ENCODE measurements at places on chromosomes 2 and 18.

DNA sequence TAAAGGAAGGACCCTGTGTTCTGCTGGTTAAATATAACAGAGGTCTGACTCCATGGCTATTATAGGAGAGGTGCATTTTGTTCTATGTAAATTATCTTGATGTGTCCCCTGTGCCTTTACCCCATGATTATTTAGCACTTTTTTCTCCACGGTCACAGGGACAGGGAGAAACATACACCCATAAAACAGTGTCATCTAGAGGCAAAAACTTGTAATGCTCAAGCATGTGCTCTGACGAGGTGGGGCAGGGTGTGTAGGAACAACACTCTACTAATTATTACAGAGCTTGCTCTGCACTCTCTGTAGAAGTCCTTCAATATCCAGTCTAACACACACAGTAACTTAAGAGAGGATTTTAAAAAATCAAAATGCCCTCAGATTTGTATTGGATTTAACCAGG, 187.9 kb downstream of the NEDD4L start:
- no peak for DNase-seq

DNA sequence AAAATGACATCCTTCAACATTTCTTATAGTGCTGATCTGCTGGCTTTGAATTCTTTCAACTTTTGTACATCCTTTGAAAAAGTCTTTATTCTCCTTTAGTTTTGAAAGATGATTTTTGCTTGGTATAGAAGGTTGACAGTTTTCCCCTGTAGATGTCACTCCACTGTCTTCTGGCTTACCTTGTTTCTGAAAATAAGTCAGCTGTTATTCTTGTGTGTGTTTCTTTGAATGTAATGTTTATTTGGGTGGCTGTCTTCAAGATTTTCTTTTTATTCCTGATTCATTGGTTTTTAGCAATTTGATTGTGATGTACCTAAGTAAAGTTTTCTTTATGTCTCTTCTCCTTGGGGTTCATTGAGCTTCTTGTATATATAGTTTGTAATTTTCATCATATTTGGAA, 47.6 kb downstream of the ACTR3 start:
- no peak for DNase-seq

- DNase-seq: no peak
Observed at GRCh38 chr18:71958605-71959004, 585.5 kb downstream of the CBLN2 start.

DNA sequence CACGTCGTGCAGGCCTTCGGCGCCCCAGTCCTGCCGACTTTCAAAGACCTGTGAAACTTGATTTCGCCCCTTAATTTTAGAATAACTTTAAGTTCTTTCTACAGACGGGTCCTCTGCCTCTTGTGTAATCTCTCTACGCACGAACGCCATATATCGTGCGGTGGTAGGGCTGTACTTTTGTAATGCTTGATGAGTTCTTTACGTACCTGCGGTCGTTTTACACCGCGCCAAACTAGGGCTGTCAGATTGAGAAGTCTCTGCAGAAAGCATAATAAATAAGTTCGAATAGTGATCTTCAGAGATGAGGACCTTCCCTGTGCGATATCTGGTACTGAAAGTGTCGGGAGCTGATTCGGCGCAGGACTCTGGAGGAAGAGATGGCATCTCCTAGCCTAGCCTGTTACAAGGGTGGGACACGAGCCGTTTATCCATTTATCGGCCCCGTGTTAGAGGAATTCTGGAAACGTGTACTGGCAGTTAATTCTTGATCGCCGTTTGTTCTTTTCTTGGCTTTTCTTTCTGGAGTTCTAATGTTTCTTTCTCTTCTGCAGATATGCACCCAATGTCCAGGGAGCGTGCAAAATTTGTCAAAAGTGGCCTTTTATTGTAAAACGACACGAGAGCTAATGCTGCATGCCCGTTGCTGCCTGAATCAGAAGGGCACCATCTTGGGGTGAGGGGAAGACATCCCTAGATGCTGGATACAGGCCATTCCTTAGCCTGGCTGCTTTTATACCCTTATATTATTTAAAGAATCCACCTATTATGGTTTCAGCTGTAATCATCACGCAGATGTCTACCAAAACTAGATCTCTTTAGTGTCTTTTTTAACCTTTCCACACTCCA, 781 bp upstream of the SLC5A6 start:
- DNase-seq: no peak

GRCh38 chr2:228016402-228016801, 145.0 kb downstream of the DAW1 start:
- DNase-seq: no peak

GRCh38 chr2:47867205-47867604, 39.1 kb downstream of the FBXO11 start:
- DNase-seq: no peak

GRCh38 chr2:222430681-222431080, 6.3 kb downstream of the SGPP2 start:
- DNase-seq: no peak

- DNase-seq: no peak
Observed at GRCh38 chr2:10781746-10782145, 30.8 kb downstream of the PDIA6 start.

DNA sequence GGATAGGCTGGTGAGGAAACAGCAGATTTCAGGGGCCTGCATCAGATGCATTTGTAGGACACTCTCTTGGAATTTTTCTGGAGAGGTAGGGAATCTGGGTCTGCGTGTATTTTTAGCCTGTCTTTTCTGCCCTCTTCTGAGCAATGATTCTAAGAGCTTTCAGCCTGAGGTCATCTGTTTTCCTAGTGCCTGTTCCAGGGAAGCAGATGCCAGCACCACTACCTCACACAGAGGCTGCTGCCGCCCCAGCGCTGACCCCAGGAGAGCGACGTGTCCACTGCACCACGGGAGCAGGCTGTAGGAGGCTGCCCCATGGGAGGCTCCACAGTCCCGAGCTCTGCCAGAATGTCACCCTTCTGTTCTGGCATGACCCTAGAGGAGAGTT, 316.5 kb downstream of the CYP26B1 start:
- no peak for DNase-seq

GRCh38 chr2:238657132-238658053, 190.5 kb upstream of the TWIST2 start:
- DNase-seq: no peak

- no peak for DNase-seq
Observed at GRCh38 chr2:186559848-186560247, 30.0 kb upstream of the ITGAV start.

- DNase-seq: no peak
Observed at GRCh38 chr2:201959626-201960025, 74.0 kb upstream of the FZD7 start.

GRCh38 chr2:11998218-11998617, 251.8 kb downstream of the LPIN1 start:
- DNase-seq: no peak

DNA sequence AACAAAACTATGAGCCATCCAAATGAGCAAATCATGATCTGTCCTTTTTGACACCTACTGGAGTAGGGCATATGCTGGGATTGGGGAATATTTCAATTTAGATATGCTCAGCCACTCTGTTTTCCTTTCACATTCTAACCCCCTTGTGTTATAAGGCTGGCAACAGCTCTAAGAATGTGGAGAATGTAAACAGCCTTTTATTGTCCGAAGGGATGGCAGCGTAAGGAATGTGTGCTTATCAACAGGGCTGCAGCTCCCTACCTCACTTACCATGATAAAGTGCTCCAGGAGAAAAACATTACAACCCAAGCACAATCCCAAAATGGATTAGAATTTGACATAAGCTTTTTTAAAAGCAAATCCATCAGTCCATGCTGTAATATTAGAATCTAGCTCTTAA, 2.2 kb downstream of the NXPH2 start:
- DNase-seq: no peak

- DNase-seq: no peak
Observed at GRCh38 chr18:56661360-56662062, 10.4 kb downstream of the WDR7 start.

DNA sequence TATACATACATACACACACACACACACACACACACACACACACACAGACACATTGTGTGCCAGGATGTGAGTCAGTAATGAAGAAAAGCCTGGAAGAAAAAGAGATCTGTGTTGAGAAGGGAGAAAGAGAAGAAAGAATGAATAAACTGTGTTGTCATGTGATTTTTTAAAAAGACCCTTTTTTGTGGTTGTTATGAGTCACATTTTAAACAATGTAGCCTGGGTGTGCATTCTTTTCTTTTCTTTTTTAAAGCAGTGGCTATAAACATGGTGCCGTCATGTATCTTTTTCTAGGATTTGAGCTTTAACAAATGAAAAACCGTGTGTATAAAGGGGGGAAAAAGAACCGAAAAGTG, 87.2 kb downstream of the NRP2 start:
- no peak for DNase-seq

DNA sequence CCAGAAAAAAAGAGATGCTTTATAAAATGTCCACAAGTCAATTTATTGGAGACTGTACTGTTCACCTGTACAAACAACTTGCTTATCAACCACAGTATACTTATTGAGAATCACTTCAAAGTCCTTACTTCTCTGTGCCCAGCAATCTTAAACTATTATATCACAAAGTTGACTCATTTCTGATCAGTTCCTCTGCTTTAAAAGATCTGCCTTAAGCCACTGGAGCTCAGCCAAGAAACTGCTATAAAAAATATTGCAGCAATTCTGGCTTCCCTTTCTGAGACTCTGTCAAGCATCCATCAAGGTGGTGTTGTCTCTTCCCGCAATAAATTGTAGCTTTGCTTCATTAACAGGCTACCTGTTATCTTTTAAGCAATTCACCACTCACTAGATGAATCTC, 375.2 kb upstream of the SPHKAP start:
- no peak for DNase-seq

- no peak for DNase-seq
Observed at GRCh38 chr2:120368086-120368485, 22.1 kb downstream of the INHBB start.

- DNase-seq: no peak
Observed at GRCh38 chr2:38430597-38431207, 53.6 kb upstream of the ATL2 start.

GRCh38 chr2:15905986-15906491, 34.3 kb upstream of the MYCN start:
- DNase-seq: no peak

DNA sequence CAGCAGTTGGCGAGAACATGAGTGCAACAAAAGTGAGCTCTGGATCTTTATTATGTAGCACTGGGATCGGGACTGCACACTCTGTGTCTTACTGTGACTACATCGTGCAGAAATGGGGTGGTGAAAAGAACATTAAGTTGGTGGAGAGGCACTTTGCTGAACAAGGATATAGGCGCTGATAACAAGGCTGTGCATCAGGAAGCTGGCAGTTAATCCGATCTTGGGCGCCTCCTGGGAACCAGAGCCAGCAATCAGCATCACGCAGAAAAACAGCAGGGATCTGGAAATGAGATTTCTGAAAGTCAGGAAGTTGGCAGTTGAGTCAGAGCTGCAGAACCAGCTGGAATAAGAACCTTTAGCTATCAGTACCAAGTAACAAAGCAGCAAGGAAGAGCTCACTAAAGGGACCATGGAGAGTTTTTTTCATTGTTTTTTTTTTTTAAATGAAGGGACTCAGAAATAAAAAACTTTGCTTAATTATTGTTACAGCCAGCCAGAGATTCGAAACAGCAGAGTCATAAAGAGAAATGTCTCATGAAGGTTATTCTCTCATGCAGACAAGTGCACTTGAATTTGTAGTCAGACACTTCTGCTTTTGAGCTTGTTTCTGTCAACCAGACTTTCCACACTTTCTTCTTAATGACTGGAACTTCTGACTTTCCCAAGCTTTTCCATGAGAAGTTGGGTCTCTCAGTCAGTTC, 22.8 kb upstream of the MYO3B start:
- no peak for DNase-seq

DNA sequence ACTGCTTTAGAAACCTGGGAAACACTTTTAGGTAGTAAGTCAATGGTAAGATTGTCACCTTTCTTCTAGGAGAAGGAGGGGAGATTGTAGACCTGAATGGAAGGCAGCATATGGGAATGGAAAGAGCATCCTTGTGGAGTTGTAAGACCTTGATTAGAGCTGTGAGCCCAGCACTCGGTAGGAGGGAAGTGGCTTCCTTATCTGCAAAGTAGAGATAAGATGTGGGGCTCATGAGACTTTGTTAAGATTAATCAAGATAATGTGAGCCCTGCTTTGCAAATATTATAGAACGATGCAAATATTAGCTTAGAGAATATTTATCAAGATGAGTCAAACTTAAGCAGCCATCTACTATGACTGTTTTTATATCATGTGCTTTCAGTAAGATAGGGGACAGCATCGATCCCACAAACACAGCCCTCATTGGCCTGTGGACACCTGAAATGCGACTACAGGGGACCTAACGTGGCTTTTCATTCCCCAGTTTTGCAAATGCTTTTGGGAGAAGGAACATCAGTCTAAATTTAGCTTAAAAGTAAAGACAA, 243.7 kb downstream of the LTBP1 start:
- DNase-seq: no peak

DNA sequence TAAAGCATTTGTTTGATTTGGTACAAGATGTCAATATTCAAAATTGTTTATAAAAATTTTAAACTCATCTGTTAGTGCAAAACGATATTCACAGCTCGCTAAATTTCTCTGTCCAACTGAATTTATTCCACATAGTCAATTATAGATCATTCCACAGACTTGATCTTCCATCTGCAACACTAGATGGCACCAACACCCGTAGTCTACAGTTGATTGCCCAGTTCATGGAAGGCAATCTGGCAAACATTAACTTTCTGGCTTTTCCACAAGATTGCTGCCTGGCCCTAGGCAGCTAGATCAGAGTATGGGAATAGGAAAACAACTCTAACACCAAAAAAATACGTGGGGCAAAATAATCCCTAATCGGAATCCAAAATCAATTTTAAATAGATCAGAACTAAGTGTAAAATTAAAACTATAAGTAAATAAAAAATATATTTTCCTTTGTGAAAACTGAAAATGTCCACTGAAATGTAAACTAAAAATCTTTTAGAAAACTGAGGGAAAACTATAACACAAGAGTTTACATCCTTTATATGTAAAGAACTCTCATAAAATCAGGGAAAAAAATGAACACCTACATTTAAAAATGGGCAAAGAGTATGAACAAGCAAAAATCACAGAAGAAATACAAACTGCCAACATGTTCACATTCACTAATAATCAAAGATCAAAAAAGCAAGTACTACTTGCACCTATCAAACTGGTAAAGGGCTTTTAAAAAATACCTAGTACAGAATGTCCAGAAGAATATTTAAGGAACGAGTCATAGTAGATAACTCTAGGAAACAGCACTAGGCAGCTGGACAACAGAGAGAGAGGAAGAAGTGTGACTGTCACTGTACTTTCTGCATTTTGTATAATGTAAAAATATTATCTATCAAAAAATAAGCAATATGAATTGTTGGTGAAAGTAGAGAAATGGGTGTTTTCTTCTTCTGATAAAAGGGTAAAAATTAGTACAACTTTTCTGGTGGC, 35.0 kb downstream of the RTN4 start:
- peak; percentile 9 for DNase-seq

GRCh38 chr2:85810371-85811179, 56.8 kb downstream of the ATOH8 start:
- no peak for DNase-seq

DNA sequence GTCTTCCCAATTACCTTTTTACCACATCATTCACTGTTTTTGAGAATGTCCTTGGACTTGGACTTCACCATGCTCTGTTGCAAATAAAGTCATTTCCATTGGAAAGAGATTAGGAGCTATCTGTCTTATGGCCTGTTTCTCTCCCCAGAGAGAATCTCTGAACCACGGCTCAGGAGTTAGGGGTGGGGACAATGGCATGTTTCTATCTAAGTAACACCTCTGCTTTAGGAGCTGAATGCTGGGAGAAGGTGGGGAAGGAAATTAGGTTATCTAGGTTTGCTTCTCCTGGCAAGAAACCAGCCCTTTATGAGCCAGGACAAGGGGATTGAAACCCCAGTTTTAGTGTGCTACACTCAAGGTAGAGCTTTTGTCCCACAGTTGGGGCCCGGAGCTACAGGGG, 86.3 kb downstream of the AGPS start:
- DNase-seq: no peak
